ELF-1 (cell line): ENCODE measurements at places on chromosomes 12 and 14.
A peak's percentile ranks its signal among the peaks of the same experiment; 100 is the strongest.

- no peak for DNase-seq
Observed at GRCh38 chr14:75413013-75413412, 14.8 kb upstream of the JDP2 start.

- DNase-seq: no peak
Observed at GRCh38 chr14:78982551-78982950, 812.4 kb downstream of the NRXN3 start.

- no peak for DNase-seq
Observed at GRCh38 chr12:12606781-12607589, 4.7 kb upstream of the CREBL2 start.

DNA sequence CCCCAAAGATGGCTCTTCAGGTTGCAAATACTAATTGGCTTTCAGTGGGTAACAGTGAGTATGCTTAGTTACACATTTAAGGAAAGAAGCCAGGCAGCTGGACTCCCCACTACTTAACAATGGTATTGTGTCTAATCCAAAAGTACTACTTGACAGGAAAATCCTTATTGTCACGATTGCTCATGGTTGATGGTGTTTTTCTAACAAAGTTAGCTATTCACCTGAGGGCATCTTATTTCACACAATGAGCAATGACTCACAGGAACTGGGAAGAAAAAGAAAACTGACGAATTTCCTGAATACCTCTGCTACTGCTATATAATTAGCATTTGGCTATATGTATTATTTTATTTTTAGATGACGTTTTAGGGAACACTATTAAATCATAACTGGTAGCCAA, 33.4 kb upstream of the ALG10 start:
- DNase-seq: no peak

GRCh38 chr12:47123730-47124129, 44.0 kb upstream of the AMIGO2 start:
- DNase-seq: no peak

GRCh38 chr12:132429946-132430643, 59.9 kb upstream of the FBRSL1 start:
- peak; percentile 58 for DNase-seq

- peak; percentile 3 for DNase-seq
Observed at GRCh38 chr14:41824441-41824840, 217.8 kb downstream of the LRFN5 start.

DNA sequence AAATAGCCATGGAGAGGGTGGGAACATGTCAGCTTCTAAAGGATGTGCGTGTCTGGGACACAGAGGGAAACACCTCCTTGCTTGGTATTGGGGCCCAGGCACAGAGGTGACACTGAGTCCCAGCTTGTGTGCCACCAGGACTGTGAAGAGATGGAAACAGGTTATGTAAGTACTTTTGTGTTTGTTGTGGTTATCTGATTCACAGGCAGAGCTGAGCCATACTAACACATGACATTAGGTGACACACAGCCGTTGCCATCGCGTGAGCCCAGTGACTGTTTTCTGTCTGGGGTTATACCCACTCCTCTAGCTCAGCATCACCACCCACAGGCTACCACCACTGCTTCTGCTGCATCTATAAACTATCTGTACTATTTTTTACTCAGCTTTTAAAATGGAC, 12.1 kb upstream of the FLVCR2 start:
- no peak for DNase-seq

DNA sequence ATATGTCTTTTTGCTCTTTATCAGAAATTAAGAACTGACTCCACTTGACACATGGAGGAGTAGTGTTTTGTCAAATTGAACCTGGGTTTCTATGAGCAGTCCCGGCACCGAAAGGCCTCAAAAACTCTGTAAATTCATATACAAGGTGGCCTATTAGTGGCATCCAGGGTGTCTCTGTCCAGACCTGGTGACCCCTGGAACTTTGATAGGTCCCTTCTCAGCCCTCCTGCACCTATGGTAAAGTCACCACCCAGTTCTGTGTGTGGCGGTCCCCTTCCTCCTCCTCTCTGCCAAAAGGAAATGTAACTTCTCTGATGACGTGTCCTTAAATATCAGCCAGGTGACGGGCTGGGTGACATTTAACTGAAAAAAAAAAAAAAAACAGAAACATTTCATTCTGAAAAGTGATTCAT, 204.0 kb upstream of the FOXN3 start:
- no peak for DNase-seq

- no peak for DNase-seq
Observed at GRCh38 chr12:131482686-131483085, 228.2 kb upstream of the SFSWAP start.

DNA sequence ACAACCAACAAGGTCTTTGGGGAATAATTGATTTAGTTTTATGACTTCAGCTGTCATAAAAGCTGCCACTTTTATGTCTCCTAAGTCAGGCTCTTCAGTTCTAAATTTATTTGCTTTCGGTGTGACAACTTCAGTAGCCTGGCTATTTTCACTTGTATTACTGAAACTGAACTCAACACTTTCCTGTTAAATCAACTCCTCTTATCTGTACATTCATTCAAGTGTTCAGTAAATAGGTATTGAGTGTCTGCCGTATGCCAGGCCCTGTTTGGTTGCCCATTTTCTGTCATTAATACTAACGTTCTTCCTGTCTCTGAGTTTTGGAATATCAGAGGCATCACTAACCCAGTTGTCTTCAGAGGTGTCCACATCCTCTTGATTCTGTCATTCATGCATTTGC, 7.5 kb downstream of the UTP20 start:
- no peak for DNase-seq

DNA sequence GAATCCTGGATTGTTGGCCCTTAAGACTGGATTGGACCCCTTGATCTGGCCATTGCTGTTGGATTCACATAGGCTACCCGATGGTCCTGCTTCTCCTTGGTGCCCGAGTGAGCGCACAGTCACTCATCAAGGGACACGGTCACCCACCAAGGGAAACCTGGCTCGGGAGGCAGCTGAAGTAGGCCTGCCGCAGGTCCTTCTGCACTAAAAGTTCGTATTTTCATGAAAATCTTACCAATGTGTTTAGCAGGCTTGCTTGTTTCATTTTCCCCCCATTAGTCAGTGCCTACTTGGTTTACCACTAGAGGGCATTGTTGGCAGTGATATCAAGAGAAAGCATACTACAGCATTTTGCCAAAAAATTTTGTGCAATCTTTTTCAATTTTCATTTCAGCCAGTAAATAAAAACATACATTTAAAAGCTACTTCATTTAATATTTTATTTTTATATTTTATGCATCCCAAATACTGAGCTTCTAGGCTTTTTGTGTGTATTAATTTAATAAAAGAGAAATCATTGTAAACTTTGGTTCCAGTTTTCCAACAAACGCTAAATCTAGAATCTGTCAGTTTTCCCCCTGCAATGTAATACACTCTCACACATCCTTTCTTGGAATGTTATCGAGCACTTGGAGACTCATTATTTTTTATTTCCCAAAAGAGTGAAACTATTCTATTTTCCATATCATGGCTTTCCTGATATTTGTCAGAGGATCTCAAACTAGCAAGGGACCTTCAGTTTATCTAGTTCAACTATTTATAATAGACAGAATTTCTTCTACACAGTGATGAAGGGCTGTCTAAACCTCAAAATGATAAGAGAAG, 116.7 kb downstream of the LMNTD1 start:
- DNase-seq: peak; percentile 31

DNA sequence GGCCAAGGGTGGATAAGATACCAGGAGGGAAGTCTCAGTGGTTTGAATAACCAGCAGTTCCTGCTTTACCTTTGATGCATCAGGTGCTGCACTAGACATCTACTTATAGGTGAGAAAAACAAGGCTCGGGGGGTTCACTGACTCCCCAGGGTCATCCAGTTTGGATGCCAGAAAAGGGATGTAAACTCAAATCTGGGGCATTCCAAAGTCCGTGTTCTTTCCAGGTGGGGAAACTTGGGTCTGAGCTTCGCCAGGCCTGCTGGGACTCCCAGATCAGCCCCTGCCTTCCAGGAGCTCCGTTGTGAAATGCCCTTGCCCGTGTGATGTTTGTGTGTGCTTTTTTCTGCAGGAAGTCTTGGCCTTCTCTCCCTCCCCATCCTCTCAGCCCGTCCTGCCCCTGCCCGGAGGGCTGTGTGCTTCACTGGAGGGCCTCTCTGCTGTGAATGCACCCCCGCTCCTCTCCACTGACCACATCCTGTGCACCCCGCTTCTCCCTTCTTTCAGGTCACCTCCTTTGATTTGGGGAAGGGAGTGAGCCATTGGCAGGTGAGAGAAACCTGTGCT, 42.1 kb downstream of the TSPAN9 start:
- no peak for DNase-seq

GRCh38 chr12:100698518-100698917, 96.1 kb upstream of the ANO4 start:
- no peak for DNase-seq

- DNase-seq: peak; percentile 72
Observed at GRCh38 chr12:2682296-2683251, 112.2 kb upstream of the FKBP4 start.

DNA sequence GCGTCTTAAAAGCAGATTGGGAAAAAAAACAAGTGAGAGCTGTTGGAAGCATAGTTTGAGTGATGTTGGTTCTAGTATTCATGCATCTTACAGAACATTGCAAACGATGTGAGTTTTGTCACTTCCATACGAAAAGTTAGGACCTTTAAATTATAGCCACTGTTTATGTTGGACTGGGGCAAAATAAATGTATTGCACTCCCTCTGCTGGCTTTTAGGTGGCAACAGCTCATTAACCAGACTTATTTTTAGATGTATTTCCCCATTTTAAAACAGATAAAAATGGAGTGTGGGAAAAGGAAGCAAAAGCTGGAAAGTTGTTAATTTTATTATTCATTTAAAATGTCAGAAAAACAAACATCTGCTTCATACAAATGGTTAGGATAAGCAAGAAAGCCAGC, 111.9 kb downstream of the LGR5 start:
- DNase-seq: no peak

GRCh38 chr14:90354551-90355298, 23.0 kb upstream of the NRDE2 start:
- DNase-seq: no peak

DNA sequence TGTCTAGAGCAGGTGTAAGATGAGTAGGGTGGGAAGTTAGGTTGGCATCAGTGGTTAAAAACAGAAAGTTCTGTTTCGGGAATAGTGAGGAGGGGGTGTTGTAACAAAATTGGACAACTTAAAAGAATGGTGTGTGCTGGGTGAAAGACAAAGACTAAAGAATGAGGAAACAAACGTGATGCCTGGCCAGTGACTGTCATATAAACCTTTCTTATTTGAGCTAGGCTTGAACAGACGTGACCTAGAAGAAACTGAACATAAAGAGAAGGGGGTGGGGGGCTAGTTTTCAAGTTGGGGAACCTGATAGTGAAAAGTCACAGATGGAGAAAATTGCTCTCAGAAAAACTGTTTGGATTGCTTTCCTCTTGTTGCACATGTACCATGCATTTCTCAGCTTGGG, 39.6 kb downstream of the RAD52 start:
- DNase-seq: no peak

GRCh38 chr14:97453991-97454390, 656.8 kb downstream of the VRK1 start:
- DNase-seq: no peak

- DNase-seq: no peak
Observed at GRCh38 chr12:132413931-132414588, 75.9 kb upstream of the FBRSL1 start.

GRCh38 chr12:108691998-108692808, 39.1 kb downstream of the CORO1C start:
- DNase-seq: peak; percentile 39

- DNase-seq: no peak
Observed at GRCh38 chr14:38791862-38792261, 311.2 kb downstream of the SEC23A start.

GRCh38 chr14:44113769-44114730, 393.0 kb downstream of the FSCB start:
- DNase-seq: no peak

DNA sequence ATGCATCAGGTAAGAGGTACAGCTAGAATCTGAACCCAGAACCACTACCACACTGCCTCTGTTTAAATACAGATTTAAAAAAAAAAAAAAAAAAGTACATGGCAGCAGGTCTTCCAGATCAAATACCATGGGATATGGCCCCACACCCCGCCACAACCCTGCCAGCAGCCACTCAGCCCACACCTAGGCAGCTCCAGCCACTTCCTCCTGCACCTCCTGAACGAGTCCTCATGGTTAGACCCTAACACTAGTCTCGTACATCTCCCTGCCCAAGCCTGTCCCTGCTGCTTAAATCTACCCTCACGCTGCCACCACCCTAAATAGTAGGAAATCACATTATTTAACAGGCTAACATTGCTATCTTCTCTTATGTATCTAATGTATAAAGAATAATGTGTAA, 12.6 kb downstream of the SETD3 start:
- no peak for DNase-seq

DNA sequence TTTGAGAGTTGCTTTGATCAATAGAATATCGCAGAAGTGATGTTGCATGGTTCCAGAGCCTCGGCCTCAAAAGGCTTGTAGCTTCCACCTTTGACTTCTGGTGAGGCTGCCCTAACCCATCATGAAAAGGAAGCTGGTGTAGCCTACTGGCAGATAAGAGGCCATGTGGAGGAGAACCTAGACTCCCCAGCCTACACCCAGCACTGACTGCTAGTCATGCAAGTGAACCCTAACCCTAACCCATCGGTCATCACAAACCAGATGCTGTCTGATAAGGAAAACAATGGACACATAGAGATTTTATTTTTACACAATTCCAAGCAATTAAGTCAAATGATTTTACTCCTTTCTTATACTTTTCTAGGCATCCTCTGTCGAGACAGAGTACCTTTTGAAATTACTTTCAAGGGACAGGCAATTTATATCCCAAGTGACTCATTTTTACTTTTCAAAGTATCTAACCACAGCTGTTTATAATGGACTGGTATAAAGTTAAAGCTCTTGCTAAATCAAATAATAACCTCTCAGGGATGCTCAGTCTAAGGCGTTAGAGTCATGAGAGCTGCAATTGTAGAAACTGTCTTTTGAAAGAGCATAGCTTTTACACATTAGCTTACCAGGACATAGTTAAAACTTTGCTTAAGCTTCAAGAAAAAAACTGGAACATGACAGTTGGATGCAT, 17.6 kb downstream of the PTPRB start:
- DNase-seq: no peak
